CD4-positive, alpha-beta T cell treated with Interleukin-10 for 1 hour (primary cell): ENCODE measurements at places on chromosomes 4 and X.

GRCh38 chrX:4844376-4844775, 1130.9 kb upstream of the PRKX start:
- DNase-seq, result no peak

DNA sequence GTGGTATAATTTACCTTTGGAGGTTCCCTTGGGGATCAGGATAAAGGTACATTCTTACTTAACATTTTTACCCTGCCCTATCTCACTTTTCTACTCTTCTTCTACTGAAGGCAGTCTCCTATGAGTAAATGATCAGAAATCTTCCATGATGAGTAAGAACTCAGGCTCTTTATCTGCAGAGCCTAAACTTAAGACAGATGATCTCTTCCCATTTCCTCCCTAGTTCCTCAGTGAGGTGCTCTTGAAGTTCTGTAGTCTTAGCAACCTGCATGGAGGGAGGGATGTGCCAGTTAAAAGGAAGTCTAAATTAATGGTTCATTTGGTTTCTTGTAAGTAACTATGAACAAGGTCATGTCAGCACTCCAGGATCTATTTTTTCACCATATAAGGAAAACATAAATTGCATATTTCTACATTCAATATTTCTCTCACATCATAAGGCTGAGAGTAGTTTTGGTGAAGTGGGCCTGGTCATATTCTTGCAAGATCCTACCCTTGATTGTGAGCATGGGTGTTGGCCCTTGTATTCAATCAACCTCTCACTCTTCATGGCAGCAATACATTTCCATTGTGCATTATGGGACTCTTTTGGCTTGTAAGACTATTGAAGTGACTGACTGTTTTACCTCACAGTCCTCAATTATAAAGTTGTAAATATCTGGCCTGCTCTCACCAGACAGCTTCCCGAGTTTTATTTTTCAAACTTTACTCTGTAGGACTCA, 295.5 kb downstream of the SLC7A11 start:
- no peak for DNase-seq

- no peak for DNase-seq
Observed at GRCh38 chr4:183936574-183937345, 31.7 kb downstream of the STOX2 start.

DNA sequence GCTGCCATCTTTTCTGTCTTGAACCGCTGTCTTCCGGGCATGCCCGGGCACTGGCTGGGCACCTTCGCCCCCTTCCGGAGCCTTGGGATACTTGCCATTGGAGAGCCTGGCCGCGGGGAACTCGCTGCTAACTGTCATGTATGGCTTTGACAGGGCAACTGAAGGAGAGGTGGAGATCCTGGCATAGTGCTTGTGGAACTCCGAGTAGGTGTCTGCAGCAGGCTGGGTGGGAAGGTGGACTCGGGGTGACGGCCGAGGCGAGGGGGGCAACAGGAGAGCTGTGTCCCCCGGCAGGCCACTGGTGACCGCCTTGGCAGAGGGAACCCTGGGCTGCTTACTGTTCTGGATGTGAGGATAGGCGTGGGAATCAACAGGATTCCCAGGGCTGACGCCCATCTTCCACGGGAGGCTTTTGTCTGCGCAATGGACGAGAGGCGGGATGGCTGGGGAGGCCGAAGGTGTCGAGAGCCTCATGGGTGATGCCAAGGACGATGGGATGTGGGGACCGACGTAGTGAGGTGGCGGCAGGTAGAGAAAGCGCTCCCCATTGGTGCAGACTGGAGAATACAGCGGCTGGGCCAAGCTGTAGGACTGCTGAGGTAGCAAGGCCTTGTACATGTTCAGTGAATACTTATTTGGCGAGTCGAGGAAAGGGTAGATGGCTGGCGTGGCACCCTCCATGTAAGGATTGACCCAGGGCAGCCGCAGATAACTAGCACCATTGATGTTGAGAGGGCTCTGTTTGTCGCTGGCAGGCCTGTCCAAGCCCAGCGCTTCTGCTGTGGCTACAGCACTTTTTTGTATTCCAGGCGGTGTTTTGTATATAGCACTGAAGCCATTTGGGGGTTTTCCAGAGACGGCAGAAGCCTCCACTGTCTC, 23.4 kb downstream of the BCOR start:
- DNase-seq, result no peak

GRCh38 chr4:37320513-37321235, 76.1 kb downstream of the NWD2 start:
- no peak for DNase-seq

- no peak for DNase-seq
Observed at GRCh38 chr4:62126064-62126732, 926.1 kb downstream of the ADGRL3 start.

DNA sequence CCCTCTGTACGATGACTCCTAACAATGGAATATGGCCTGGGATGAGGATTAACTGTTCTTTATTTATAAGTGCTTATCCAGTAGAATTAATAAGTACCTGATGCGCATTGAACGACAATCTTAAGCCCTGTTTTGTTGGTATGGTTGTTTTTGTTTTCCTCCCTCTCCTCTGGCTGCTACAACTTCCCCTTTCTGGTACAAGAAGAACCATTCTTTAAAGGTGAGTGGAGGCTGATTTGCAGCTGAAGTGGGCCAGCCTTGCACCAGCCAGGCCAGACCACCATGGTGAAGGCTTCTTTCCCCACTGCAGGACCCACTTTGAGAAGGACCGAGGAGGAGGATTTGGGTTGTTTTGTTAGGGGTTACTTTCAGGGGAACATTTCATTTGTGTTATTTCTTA, 113.3 kb downstream of the PARM1 start:
- no peak for DNase-seq

- no peak for DNase-seq
Observed at GRCh38 chrX:31130457-31131220, 58.8 kb upstream of the FTHL17 start.

GRCh38 chrX:12505127-12505526, 286.1 kb upstream of the PRPS2 start:
- no peak for DNase-seq

GRCh38 chr4:10816571-10816970, 132.0 kb upstream of the CLNK start:
- no peak for DNase-seq

- no peak for DNase-seq
Observed at GRCh38 chr4:82367438-82368097, 6.2 kb downstream of the HNRNPD start.

GRCh38 chr4:77127215-77127614, 29.8 kb upstream of the CCNG2 start:
- no peak for DNase-seq

DNA sequence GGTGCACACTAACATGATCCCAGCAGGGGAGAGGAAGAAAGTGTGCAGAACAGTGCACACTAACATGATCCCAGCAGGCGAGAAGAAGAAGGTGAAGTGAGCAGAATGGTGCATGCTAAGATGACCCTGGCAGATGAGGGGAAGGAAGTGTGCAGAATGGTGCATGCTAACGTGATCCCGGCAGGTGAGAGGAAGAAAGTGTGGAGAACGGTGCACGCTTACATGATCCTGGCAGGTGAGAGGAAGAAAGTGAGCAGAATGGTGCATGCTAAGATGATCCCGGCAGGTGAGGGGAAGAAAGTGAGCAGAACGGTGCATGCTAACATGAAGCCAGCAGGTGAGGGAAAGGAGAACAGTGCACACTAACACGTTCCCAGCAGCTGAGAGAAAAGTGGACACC, 83.7 kb downstream of the ACOX3 start:
- no peak for DNase-seq

DNA sequence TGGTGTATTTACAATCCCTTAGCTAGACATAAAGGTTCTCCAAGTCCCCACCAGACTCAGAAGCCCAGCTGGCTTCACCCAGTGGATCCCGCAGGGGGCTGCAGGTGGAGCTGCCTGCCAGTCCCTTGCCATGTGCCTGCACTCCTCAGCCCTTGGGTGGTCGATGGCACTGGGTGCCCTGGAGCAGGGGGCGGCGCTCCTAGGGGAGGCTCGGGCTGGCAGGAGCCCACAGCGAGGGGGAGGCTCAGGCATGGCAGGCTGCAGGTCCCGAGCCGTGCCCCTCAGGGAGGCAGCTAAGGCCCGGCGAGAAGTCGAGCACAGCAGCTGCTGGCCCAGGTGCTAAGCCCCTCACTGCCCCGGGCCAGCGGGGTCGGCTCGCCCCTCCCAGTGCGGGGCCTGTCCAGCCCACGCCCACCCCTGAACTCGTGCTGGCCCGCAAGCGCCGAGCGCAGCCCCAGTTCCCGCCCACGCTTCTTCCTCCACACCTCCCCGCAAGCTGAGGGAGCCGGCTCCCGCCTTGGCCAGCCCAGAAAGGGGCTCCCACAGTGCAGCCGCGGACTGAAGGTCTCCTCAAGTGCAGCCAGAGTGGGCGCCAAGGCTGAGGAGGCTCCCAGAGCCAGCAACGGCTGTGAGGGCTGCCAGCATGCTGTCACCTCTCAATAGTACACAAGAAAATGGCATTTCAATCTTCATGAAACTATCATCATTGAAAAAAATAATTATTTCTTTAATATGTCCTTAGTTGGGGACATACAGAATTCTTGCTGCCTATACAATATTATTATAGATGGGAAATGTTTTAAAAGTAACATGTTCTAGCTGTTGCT, 189.1 kb downstream of the SLC7A11 start:
- DNase-seq, result no peak

DNA sequence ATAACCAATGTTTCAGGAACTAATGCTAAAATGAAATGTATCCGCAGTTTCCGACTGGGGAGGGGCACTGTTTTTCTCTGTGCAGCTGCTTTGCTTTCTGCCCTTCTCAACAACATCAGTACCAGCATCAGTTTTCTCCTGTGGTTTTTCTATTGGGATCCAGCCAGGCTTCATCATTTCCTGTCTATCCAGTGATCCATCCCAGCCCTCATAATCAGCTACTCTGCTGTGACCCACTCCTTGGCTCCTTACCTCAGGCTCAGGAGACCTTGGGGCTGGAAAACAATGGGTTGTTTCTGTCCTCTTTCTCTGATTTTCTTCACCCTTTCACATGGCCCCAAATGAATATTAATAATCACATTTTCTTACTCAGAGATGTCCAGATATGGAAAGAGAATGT, 222.2 kb upstream of the DKK2 start:
- no peak for DNase-seq

GRCh38 chr4:146112389-146112788, 63.1 kb upstream of the LSM6 start:
- no peak for DNase-seq

GRCh38 chrX:2479420-2479780, 21.4 kb downstream of the DHRSX start:
- DNase-seq, result no peak

DNA sequence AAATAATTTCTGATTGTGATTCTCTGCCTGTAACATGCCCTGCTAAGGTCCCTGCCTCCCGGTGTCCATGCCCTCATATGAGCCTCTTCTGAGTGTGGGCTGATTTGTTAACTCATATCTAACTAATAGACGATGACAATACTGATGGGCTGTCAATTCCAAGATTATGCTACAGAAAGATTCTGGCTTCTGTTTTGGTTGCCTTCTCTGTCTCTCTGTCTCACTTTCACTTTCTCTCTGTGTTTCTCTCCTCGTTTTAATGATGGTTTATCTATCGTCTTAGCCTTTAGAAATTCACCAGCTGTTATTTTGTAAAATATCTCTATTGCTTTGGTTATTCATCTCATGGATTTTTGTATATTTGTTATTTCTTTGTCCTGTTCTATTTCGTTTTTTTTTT, 312.5 kb upstream of the ANXA10 start:
- DNase-seq, result no peak

DNA sequence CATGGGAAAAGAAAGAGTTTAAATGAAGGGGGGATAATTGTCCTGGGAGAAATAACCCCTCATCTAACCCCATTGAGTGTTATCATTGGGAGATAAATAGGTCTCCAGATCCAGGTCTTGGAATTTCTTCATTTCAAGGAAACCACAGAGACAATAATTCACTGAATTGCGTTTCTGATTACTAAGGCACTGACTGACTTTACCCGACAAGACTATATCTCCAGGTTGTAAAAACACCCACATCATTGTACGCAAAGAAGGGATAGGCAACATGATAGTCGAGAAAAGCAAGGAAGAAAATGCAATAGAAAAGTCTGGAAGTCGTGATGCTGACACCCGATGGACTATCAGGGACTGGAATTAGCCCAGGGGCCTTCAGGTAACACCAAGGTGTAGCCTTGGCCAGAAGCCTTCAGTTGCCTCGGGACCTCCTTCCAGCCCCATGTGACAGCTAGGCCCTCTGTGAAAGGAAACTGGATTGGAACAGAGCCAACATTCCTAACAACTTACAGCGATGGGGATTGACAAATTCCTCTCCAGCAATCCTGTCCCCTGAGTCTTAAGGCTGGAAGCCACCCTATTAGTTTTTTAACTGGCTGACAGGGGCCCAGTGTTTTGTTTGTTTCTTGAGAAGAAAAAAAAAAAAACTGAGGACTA, 46.5 kb upstream of the RAB9B start:
- DNase-seq, result no peak

DNA sequence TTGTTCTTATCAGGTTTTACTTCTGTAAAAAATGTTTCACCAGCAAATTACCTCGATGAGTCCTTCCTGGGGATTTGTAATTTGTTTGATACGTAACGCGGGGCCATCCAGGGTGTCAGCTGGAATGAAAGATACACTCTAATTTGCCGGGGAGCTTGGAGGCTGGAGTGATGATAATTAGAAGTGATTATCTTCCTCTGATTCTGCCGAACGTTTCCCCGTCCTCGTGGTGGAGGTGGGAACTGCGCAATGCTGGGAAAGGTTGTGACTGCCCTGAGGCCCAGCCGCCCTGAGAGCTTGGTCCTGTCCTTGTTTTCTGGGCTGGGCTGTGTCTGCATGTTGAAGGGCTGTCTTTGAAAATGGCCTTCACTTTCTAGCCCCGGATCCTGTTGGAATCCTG, 48.0 kb downstream of the SORCS2 start:
- no peak for DNase-seq

DNA sequence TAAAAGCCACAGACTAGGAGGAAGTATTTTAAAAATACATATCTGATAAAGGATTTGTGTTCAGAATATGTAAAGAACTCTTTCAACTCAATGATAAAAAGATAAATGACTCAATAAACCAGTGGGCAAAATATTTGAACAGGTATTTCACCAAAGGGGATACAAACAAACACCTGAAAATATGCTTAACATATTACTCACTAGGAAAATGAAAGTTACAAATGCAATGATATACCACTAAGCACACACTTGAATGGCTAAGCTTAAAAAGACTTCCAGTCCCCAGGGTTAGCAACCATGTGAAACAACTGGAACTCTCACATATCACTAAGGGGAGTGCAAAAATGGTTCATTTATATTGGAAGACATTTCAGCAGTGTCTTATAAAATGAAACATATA, 131.6 kb downstream of the SLIT2 start:
- DNase-seq, result no peak
